Occipital lobe (tissue), 3 donors: ENCODE measurements at places on chromosomes 4 and X.

GRCh38 chr4:68581383-68582338 lies 5.5 kb upstream of the UGT2B17 start:
- DNase-seq: no peak

- no peak for DNase-seq
These were observed 309.4 kb downstream of the ARHGAP24 start for GRCh38 chr4:85784348-85784747.

GRCh38 chr4:23266401-23266800 lies 573.7 kb downstream of the GBA3 start:
- no peak for DNase-seq

GRCh38 chr4:146495269-146495668 lies 26.5 kb downstream of the SLC10A7 start:
- no peak for DNase-seq

GRCh38 chr4:85715991-85716737 lies 241.2 kb downstream of the ARHGAP24 start:
- no peak for DNase-seq

- DNase-seq: no peak
These were observed 295.7 kb downstream of the PPARGC1A start for GRCh38 chr4:23594125-23594524.
